Activated CD8-positive, alpha-beta T cell treated with anti-CD3 and anti-CD28 coated beads, Interleukin-2, amount 10 ng/mL, durations not matched to agents 7 days and 5 days (primary cell): ENCODE measurements at places on chromosomes 3 and 15.
A peak's percentile ranks its signal among the peaks of the same experiment; 100 is the strongest.

GRCh38 chr15:85744579-85744978 is 50.1 kb downstream of the KLHL25 start:
- no peaks in the 10 kb centered on the region for H3K27me3 ChIP-seq
- no peaks in the 10 kb centered on the region for H3K4me1 ChIP-seq
- no peak overlapping the region for H3K4me3 ChIP-seq
- no peak for DNase-seq

DNA sequence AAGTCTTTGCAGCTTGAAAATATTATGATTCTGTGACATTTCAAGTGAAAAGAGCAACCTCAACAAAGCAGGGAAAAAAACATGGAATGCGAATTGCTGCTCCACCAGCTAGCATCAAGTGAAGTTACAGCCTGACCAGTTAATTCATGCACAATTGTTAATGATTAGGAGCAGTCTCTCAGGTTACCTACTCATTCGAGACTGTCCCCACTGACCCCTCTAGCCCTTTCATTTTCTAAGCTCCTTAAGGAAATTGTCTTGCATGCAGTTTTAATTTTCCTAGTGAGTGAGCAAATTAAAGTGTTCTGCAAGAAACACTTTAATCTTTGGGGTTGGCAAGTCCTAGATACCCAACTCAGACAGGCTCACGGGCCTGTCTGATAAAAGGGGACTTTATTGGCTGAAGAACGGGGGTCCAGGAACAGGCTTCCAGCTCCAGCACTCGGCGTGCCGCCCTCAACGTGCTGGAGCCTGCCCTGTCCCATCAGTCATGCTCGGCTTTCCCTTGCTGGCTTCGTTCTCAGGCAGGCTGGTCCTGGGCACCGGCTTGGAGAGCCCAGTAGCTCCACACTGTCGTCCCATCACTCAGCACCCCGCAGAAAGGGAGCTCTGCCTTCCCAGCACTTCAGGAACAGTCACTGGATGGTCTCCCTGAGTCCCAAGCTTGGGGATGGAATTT is 18.3 kb downstream of the PODXL2 start:
- H3K27me3 ChIP-seq: peaks cover 5% of the 10 kb centered on the region
- H3K36me3 ChIP-seq: no peaks in the 10 kb centered on the region
- DNase-seq: no peak
- H3K27ac ChIP-seq: no peak overlapping the region

- peaks cover 3% of the 10 kb centered on the region for H3K4me1 ChIP-seq
- no peak for DNase-seq
- H3K27ac ChIP-seq: no peak overlapping the region
- peaks cover 7% of the 10 kb centered on the region for H3K27me3 ChIP-seq
These were observed 417.0 kb upstream of the TPM1 start for GRCh38 chr15:62625429-62626033.

- no peaks in the 10 kb centered on the region for H3K27me3 ChIP-seq
- peaks cover 33% of the 10 kb centered on the region for H3K36me3 ChIP-seq
These were observed 2.1 kb downstream of the MCTP2 start for GRCh38 chr15:94233441-94233840.

- no peaks in the 10 kb centered on the region for H3K27me3 ChIP-seq
- DNase-seq: no peak
- H3K4me3 ChIP-seq: no peak overlapping the region
- no peaks in the 10 kb centered on the region for H3K4me1 ChIP-seq
These were observed 426.2 kb downstream of the PLCL2 start for GRCh38 chr3:17310983-17311382.

DNA sequence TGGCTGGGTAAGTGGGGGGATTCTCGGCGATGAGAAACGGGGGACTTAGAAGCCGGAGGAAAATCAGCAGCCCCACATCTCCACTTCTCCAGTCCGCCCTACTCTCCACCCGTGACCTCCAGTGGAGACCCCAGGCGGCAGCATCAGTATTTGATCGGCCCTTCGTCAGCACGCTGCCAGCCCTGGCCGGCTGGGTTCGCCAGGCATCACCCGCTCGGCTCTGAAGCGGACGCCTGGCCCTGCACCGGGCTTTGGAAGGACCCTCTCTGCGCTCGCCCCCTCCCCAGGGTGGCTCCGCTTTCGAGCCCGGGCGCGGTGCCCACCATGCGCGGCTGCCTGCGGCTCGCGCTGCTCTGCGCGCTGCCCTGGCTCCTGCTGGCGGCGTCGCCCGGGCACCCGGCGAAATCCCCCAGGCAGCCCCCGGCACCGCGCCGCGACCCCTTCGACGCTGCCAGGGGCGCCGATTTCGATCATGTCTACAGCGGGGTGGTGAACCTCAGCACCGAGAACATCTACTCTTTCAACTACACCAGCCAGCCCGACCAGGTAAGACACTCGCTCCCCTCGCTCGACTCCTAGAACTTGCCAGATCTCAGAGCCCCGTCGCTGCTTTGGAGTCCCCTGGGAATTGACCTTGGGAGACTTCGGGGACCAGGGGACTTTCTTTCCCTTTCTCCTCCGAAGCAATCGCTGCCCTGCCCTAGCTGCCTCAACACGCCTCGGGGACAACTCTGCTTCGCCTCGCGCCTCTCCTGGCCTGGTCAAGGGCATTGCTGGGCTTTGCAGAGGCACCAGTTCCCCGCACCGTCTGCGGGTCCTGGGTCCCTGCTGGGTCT is 561 bp downstream of the SIDT1 start:
- peaks cover 33% of the 10 kb centered on the region for H3K36me3 ChIP-seq
- peaks cover 54% of the 10 kb centered on the region for H3K4me1 ChIP-seq
- peak overlapping the region; percentile 98 for H3K27ac ChIP-seq
- peak; percentile 63 for DNase-seq
- H3K27me3 ChIP-seq: no peaks in the 10 kb centered on the region

- H3K4me3 ChIP-seq: no peak overlapping the region
- no peak for DNase-seq
- H3K36me3 ChIP-seq: no peaks in the 10 kb centered on the region
- H3K27me3 ChIP-seq: no peaks in the 10 kb centered on the region
These were observed 57.2 kb downstream of the KIF9 start for GRCh38 chr3:47225310-47225906.

GRCh38 chr3:122942937-122943827 is 84.4 kb downstream of the SEMA5B start:
- peak; percentile 28 for DNase-seq
- H3K27ac ChIP-seq: no peak overlapping the region
- H3K4me1 ChIP-seq: peaks cover 12% of the 10 kb centered on the region
- peaks cover 26% of the 10 kb centered on the region for H3K27me3 ChIP-seq
- no peak overlapping the region for H3K4me3 ChIP-seq
- no peaks in the 10 kb centered on the region for H3K36me3 ChIP-seq

DNA sequence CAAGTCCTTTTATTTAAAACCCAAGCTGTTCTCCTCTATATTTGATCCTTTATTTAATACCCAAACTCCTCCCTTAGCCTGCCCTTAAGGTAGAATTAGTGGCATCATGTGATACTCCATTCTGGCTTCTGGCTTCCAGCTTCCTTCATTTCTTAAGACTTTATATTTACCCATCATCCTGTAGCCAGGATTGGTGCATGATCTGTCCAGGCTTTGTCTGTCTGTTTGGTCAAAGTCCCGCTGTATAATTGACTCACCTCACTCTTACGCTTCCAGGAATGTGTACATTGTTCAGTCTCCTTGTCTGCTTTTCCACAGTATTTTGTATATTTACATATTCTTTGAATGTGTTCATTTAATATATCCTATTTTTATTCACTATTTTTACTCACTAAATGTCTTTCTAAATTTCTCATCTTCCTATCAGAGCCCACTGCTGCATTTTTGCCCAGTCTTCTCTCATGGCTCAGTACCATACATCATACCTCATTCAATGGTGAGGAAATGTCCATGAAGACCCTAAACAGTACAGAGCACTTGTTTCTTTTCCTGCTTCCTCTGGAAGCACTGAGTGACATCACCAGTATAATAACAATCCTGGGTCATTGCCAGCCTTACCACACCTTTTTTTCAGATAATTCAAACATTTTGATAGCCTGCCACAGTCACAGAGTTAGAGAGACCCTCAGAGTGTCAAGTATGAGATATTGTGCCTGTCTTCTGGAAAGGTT is 31.5 kb downstream of the TMEM108 start:
- peaks cover 9% of the 10 kb centered on the region for H3K27me3 ChIP-seq
- H3K36me3 ChIP-seq: no peaks in the 10 kb centered on the region
- H3K27ac ChIP-seq: no peak overlapping the region
- H3K4me1 ChIP-seq: no peaks in the 10 kb centered on the region

GRCh38 chr3:14871456-14872200 is 52.9 kb downstream of the FGD5 start:
- no peak overlapping the region for H3K4me3 ChIP-seq
- peaks cover 22% of the 10 kb centered on the region for H3K27me3 ChIP-seq
- H3K4me1 ChIP-seq: no peaks in the 10 kb centered on the region
- no peak for DNase-seq
- no peaks in the 10 kb centered on the region for H3K36me3 ChIP-seq

DNA sequence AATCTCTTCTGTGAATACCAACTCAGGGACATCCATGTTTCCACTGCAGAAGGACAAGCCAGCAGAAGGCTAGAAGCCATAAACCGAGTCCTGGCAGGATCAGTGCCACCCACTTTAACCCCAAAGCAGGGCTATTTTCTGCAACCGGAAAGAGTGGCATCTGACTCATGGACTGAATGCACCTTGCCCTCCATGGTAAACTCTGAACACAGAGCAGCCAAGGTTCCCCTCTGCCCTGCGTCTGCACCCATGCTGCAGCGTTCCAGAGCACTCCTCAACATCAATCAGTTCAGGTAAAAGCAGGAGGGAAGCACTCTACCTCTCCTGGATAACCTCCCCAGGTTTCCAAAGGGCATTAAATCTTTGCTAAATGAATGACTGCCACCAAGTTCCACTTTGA is 801 bp upstream of the NGRN start:
- DNase-seq: peak; percentile 48
- H3K36me3 ChIP-seq: peaks cover 22% of the 10 kb centered on the region
- H3K4me3 ChIP-seq: peak overlapping the region; percentile 96
- H3K4me1 ChIP-seq: peaks cover 39% of the 10 kb centered on the region
- no peaks in the 10 kb centered on the region for H3K27me3 ChIP-seq

GRCh38 chr3:194380326-194380725 is 10.8 kb upstream of the LRRC15 start:
- no peak overlapping the region for H3K27ac ChIP-seq
- peaks cover 4% of the 10 kb centered on the region for H3K27me3 ChIP-seq
- no peaks in the 10 kb centered on the region for H3K36me3 ChIP-seq
- DNase-seq: no peak
- no peak overlapping the region for H3K4me3 ChIP-seq

DNA sequence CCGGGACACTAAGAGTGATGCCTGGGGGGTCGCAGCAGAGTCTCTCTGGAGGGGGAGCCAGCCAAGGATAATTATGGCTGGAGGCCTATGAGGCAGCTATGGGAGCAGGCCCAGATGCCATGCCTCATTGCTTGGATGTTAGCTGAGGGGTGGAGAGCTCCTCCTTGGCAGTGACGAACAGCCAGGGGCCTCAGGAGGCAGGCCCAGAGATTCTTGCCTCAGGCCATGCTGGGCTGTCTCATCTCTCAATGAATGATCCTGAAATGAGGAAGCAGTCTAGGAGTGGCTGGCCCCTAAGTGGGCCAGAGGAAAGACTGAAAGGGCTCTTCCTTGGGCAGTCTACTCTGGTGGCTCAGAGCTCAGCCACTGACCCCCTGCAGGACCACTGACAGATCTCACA is 21.3 kb downstream of the KIF9 start:
- H3K36me3 ChIP-seq: no peaks in the 10 kb centered on the region
- H3K4me3 ChIP-seq: no peak overlapping the region
- H3K27ac ChIP-seq: no peak overlapping the region
- H3K4me1 ChIP-seq: no peaks in the 10 kb centered on the region
- no peak for DNase-seq

DNA sequence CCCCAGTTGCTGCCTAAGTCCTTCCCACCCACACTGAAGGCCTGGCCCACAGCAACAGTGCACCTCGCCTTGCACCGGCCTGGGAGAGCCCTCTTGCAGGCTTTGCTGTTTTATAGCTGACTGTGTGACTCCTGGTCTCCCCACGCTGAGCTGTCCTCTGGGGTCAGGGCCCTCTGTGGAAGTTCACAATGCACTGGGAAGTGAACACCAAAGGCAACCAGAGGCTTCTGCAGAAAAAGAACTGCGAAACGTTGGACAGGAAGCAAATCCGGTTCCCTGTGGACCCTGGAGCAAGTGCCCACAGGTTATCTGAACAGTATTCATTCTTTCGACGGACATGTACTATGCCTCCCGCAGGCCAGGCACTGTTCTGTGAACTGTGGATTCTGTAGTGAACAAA is 737 bp upstream of the EPHB1 start:
- no peak for DNase-seq
- no peak overlapping the region for H3K4me3 ChIP-seq
- no peak overlapping the region for H3K27ac ChIP-seq
- no peaks in the 10 kb centered on the region for H3K36me3 ChIP-seq
- H3K27me3 ChIP-seq: peaks cover 51% of the 10 kb centered on the region
